ENCODE measurements at places on chromosomes 2 and 18. TPM values are rescaled to one million over a fixed set of nuclear protein-coding genes. Genes with fewer than 3 reads are reported as not detected.

- no peak for DNase-seq
Observed at GRCh38 chr2:149737896-149738295, 150.3 kb upstream of the MMADHC start.

- DNase-seq, result no peak
Observed at GRCh38 chr2:29363111-29363510, 247.9 kb downstream of the CLIP4 start.

- no peak for DNase-seq
Observed at GRCh38 chr2:66433945-66434678, 813 bp upstream of the MEIS1 start.

DNA sequence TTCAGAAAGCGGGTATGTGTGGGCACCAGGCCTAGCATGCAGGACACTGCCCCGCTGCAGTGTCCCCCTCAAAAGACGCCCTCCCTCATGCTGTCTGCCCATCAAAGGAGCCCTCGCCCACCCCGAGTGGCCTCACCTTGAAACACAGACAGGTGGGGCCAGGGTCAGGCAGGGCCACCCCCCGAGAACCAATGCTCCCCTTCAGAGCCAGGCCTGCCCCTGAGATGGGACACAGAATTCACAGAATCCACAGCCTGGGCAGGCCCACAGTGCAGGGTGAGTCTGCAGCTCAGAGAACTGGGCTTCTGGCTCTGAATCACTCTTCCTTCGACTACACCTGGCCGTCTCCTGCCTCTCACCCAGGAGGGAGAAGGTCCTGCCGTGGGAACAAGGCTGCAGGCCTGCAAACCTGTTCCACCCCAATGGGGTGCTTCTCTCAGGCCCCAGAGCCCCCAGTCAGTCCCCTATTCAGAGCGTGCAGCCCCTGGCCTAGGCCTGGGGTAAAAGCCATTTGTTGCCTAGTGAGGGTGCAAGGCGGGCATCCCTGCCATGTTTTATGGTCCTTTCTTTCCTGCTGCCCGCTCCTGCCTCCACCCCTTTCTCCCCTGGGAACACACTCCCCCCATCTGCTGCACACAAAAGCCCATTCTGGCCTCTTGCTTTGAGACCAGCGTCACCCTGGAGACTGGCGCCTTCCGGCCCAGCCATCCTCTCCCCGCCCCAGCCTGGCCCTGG lies 11.3 kb upstream of the ARHGEF4 start:
- DNase-seq, result no peak

GRCh38 chr2:164657129-164657528 lies 35.8 kb upstream of the GRB14 start:
- DNase-seq, result no peak

DNA sequence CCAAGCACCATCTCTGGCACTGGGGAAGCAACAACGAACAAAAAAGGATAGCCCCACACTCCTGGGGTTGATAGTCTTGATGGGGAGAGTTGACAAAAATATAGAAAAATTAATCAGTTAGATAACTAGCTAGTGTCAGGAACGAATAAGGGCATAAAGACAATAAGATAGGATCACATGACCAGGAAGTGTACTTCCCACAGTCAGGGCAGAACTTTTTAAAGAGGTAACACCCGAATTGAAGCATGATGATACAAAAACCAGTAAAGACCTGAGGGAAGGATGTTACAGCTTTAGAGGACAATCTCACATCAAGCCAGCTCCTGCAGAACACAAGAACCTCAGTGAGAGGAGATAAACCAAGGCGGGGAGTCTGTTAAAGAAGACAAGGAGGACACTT lies 295.4 kb upstream of the CRIM1 start:
- no peak for DNase-seq

- DNase-seq, result no peak
Observed at GRCh38 chr2:66073172-66073571, 361.8 kb upstream of the MEIS1 start.

DNA sequence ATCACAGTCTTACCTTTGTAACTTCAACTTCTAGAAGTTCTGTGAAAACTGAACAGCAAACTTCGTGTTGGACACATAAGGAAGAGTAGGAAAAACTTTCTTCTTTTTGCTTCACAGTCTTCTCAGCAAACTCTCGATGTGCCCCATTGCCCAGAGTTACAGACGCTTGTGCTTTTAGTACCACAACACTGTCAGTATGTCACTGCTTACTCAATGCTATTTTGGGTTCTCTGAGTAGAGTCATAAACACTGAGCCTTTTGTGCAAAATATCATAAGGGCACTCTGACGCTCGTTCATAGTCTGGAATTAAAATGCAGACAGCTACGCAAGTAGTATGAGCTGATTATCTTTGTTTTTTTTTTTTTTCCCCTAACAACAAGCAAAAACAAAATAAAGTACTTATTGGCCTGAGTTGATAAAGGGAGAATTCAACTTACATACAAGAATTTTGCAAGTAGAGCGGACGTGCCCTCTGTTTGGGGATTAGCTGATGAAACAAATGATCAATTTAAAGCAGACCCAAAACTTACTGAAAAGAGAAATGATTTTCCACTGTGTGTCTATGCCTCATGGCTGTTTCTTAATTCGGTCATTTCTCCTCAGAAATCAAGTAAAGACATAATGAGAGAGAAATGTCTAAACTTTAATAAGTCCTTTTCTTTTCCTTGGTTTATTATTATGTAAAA lies at the start of gene CDH19:
TSS of gene CDH19 (minus strand) at position 150 of the 687 bp plus-strand sequence. CDS start 31,886 bp downstream, outside the sequence.
- DNase-seq, result no peak

CCL20 gene
- total RNA-seq, result not detected

NLRC4 gene
- total RNA-seq, result 0.60 TPM

PROM2 gene
- total RNA-seq, result not detected

RAB6D gene
- not detected for total RNA-seq

Measured in gastrocnemius medialis (tissue), 4 donors.